Kidney (tissue), 22 donors: ENCODE measurements at places on chromosomes 1 and 21. TPM values are rescaled to one million over a fixed set of nuclear protein-coding genes. Genes with fewer than 3 reads are reported as not detected.

- no peak for DNase-seq
Observed at GRCh38 chr1:40627987-40628902, 37.2 kb downstream of the RIMS3 start.

The RPTN gene
- polyA plus RNA-seq = not detected

The GREM2 gene
- 0.34 TPM for polyA plus RNA-seq

The TMPRSS3 gene
- polyA plus RNA-seq = 3.0 TPM

DNA sequence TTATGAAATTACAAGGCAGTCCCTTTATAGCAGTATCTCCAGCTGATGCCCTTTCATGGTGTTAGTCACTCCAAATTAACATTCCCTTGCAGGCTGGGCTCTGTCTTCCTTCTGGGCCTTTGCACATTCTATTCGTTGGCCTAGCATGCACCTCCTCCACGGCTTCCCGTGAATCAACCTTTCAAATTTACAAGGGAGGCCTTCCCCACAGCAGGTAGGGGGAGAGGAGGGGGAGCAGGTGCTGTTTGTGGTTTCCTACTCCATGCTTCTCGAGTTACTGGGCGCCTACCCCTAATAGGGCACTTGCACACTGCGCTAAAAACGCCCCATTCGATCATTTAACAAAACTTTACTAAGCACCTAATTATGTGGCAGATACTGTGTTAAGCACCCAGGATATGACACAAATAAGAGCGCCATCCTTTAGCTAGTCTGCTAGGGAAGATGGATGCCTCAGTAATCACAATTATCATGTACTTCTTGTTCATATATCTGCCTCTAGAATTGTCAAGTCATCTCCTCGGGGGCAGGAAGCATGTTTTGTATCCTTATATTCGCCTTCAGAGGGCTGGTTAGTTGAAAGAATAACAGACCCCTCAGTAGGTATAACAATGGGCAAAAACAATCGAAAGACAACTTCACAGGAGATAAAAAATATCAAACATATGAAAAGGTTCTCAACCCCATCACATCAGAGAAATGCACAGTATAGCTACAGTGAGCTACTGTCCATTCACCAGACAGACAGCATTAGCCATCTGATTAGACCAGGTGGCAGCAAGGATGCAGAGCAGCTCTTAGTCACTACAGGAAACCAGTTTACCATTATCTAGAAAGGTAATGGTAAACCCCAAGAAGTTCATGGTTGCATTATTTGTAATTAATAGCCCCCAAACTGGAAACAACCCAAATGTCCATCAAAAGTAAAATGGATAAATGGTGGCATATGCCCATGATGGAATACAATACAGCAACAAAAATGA, 1.7 kb upstream of the ADAR start:
- DNase-seq = no peak

GRCh38 chr1:31723828-31724359, 20.1 kb upstream of the COL16A1 start:
- DNase-seq = peak; percentile 86

GRCh38 chr1:107536266-107536665, 395.4 kb downstream of the NTNG1 start:
- DNase-seq = no peak

DNA sequence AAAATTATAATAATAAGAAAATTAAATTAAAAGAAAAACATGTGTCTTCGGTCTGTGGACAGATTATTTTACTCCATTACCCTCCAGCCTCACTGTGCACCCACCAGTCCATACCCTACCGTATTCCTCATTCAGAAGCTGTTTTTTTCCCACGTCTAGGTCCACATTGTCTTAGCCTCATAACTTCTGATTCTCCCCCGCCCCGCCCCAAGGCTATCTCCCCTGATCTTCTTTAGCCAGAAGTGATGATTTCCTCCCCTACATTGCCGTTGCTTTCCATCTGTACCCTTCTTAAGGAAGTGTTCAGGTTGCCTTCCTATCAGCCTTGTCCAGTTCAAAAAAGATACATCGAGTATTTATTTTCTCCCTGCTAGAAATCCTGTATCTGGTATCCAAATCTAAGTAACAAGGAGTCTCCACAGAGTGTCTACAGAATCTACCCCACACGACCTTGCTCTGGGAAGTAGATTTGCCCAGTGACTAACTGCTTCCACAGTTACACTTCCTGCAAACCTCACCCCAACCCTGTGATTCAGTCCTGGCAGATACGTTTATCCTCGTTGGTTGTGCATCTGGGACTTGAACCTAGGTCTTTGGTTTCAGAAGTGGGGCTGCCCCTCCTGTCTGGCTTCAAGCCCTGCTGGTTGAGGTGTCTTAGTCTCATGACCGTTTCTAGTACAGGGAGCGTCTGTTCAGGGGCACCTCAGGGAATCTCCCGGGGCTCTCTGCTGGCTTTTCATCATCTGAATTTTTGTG, 470.2 kb downstream of the CAMTA1 start:
- no peak for DNase-seq

GRCh38 chr1:241647658-241648057, 4.4 kb upstream of the WDR64 start:
- no peak for DNase-seq

The EPHA8 gene
- polyA plus RNA-seq = not detected

GRCh38 chr1:6162773-6163172, 17.3 kb downstream of the CHD5 start:
- no peak for DNase-seq

DNA sequence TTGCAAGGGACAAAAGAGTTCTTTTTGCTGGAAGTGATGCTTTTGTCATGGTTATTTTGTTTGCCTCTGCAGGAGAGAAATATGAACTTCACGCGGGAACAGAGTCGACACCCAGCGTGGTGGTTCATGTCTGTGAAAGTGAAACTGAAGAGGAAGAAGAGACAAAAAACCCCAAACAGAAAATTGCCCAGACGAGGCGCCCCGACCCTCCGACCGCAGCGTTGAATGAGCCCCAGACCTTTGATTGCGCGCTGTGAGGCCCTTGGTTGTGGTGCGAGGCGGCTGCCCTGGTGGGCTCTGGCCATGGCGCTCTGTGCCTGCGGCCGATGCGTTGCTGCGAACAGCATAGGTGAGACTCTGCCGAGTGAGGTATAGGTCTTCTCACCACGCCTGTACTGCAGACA, 20.9 kb upstream of the NCMAP start:
- DNase-seq = no peak

DNA sequence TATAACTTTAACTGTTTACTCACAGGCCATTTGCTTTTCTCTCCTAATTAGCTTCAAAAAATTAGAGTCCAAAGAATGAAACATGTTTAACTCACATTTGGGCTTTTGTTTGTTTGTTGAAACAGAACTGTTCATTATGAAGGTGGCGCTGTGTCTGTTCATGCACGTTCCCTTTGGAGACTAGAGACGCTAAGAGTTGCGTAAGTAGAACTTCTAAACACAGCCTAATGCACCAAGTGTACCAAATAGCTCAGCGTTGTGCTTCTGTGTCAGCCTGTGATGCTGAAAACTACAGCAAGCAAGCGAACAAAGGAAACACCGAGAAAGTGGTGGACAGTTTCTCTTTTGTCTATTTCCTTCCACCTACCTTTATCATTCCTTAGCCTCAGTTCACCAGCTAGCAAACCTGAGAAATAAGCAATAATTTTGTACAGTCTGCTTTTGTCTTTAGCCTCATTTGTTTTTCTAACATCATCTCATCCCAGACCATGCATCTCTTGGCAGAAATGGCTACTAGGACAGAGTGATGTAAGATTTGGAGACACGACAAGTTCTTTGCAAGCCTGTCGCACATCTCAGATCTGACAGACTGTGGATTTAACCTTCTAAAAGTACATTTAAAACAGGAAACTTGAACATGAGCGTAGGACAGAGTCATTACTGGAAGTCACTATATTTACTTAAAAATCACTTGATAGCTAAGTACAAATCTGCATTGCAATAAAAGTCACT, 375.1 kb downstream of the RYR2 start:
- no peak for DNase-seq

The HHAT gene
- 5.5 TPM for polyA plus RNA-seq

The DNALI1 gene
- polyA plus RNA-seq = 46.4 TPM

The PLCH2 gene
- 7.4 TPM for polyA plus RNA-seq

DNA sequence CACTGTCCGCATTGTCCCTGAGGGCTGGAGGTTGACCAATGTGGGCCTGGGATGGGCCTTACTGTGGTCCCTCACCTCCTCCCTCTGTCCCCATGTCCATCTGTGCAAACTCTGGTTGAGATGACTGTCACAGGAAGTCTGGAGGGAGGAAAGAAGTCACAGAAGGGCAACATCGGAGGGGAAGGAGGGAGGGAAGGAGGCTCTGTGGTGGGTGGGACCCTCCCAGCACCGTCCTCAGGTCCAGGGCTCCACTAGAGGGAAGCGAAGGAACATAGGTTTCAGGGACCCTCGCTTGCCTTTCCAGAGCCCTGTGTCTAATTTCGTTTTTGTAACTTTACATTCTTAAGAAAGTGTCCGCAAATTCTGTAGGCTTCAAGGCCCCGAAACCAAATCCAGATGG, 111.3 kb upstream of the SLC44A3 start:
- DNase-seq = no peak

DNA sequence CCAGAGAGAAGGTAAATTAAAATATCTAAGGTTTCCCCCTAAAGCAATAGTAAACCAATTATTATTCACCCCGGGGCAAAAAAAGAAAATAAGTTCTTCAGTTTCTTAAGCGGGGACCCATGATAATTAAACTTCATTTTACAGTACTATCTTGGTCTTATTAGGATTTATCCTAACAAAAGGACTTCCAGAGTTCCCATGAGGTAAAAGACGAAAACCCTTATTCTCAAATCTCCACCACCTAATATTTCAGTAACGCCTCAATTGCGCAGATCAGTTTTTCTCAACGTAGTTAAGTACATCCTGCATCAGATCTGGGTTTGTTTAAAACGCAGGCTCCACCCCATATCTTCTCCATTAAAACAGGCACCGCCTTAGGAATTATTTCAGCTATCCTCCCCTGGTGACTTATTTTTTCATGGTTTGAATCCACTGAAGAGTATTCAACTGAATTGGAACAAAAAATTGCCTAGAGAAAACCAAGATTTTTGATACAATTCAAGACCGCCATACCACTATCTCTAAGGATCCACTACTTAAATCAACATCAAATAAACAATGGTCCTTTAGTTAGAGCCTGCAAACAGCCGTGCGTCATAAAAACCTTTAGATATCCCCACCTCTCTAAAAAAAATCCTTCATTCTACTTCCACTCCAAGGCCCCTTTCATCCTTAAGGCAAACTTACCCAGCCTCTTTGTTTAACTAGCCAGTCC, 1.7 kb downstream of the MCL1 start:
- peak; percentile 48 for DNase-seq

The DPT gene
- polyA plus RNA-seq = 4.8 TPM

The PLA2G5 gene
- 0.58 TPM for polyA plus RNA-seq

DNA sequence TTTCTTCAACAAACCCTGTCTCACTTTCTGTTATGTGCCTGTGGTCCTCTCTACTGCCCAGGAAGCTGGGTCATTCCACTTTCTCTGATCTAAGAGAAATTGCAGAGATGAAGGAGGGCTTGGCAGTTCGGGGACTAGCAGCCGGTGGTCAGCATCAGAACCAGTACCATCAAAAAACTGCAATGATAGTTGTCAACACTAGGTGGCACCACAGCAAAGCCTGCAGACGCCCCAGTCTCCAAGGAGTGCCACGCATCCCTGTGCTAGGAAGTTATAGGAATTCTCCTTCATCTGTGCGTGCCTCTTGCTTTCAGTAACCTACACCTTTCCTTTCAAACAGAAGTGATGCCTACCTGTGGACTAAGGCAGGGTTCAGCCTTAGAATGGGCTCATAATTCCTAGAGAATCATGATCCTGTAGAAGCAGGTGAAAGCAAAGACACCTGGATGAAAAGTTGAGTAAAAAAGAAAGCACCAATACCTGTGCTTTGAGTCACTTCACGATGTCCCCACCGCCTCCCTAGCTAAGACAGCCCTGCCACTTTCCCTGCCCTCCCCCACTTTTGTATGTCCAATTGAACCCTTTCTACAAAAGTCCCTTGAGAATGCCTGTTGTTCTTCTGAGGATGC, 129.2 kb downstream of the ADAMTS1 start:
- DNase-seq = peak; percentile 64

GRCh38 chr1:233364026-233364425, 36.5 kb downstream of the MAP3K21 start:
- no peak for DNase-seq

The C1orf167 gene
- 1.9 TPM for polyA plus RNA-seq
